ENCODE measurements at places on chromosomes 11 and 22. TPM values are rescaled to one million over a fixed set of nuclear protein-coding genes. Genes with fewer than 3 reads are reported as not detected.

Gene SVIP
- total RNA-seq: 35.8 TPM

Gene OR51E2
- total RNA-seq: not detected

Gene PRG3
- total RNA-seq: not detected

Gene OR51A7
- total RNA-seq: not detected

Gene BIK
- total RNA-seq: 2.0 TPM

Gene ACTN3
- 0.05 TPM for total RNA-seq

Gene TRIM48
- not detected for total RNA-seq

Gene CHRNA10
- total RNA-seq: 3.7 TPM

Gene PDE3B
- total RNA-seq: 100 TPM

Gene OR56B1
- total RNA-seq: 0.36 TPM

Gene PHOX2A
- not detected for total RNA-seq

Gene MTMR2
- 20.1 TPM for total RNA-seq

Gene RFPL1
- total RNA-seq: not detected

Gene FGF19
- total RNA-seq: not detected

Gene DDT
- total RNA-seq: 114 TPM

Gene SCUBE1
- 0.11 TPM for total RNA-seq

Gene TEX54
- total RNA-seq: 0.77 TPM

Gene SNX32
- 1.6 TPM for total RNA-seq

Gene CYTH4
- 91.2 TPM for total RNA-seq

Gene CNGA4
- 0.16 TPM for total RNA-seq

Gene TRMT112
- 212 TPM for total RNA-seq

Gene VPS26B
- 55.6 TPM for total RNA-seq

Gene CDCA5
- total RNA-seq: 91.5 TPM

Gene B3GAT1
- 0.61 TPM for total RNA-seq

Gene NPAS4
- total RNA-seq: 0.27 TPM

Gene KRTAP5-11
- not detected for total RNA-seq

Gene POU2AF3
- total RNA-seq: not detected

Gene ZFP91
- 56.5 TPM for total RNA-seq

Gene PRRG4
- total RNA-seq: 1.0 TPM

Gene SPDYC
- not detected for total RNA-seq

Gene OR2D3
- not detected for total RNA-seq

Gene PGM2L1
- total RNA-seq: 8.5 TPM

Gene SCUBE2
- 0.23 TPM for total RNA-seq

Gene LIF
- total RNA-seq: 502 TPM

Gene UVRAG
- 24.0 TPM for total RNA-seq

Gene RCE1
- 25.5 TPM for total RNA-seq

Gene PHF21A
- total RNA-seq: 32.2 TPM

Gene AIFM3
- 0.41 TPM for total RNA-seq

Gene CERK
- total RNA-seq: 59.1 TPM

Gene VSIG2
- not detected for total RNA-seq

Gene SEPTIN5
- total RNA-seq: 0.45 TPM

Gene GRK3
- total RNA-seq: 45.0 TPM

Gene RGL4
- total RNA-seq: 31.4 TPM

Gene MFNG
- 250 TPM for total RNA-seq

Gene KRTAP5-7
- 0.25 TPM for total RNA-seq

Gene ARHGAP8
- 0.52 TPM for total RNA-seq

Gene SCO2
- 7.9 TPM for total RNA-seq

Gene GLYATL2
- not detected for total RNA-seq

Gene BTBD18
- total RNA-seq: not detected

Gene DDTL
- 5.8 TPM for total RNA-seq

Gene NOX4
- total RNA-seq: not detected

Gene MYO7A
- 0.07 TPM for total RNA-seq

Gene DDI1
- total RNA-seq: not detected

Gene MIOX
- 0.14 TPM for total RNA-seq

Gene PATE4
- not detected for total RNA-seq

Gene UBE2L6
- total RNA-seq: 241 TPM
